ENCODE measurements at places on chromosomes 5 and 9.

DNA sequence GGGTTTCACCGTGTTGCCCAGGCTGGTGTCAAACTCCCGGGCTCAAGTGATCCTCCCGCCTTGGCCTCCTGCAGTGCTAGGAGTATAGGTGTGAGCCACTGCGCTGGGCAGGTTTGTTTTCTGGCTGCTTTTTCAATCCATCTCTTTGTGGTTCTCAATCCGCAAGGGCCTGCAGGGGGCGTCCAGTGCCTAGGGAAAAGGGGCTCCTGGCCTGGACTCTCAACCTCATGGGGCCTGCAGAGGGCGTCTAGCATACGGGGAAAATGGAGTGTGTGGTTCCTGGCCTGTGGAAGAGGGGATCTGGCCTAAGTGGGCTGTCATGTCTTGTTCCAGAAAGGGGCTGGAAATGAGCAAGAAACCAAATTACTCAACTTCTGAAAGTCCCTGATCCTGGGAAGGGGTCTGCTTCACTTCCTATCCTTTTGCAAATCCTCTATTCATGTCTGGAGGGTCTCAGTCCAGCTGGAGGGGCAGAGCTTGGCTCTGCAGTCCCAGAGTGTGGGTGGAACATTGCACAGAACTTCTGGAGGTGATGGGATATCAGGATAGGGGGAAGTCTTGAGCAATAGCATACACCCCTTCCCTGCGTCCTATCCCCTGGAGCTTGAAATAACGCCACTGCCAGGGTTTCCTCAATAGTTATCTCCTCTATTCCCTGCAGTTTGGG is 12.7 kb upstream of the CCL27 start:
- no peaks in the 10 kb centered on the region for H3K4me1 ChIP-seq
- H3K27me3 ChIP-seq = no peaks in the 10 kb centered on the region
- peak; percentile 74 for DNase-seq
- H3K27ac ChIP-seq = no peak overlapping the region

- no peak overlapping the region for H3K4me3 ChIP-seq
- no peaks in the 10 kb centered on the region for H3K27me3 ChIP-seq
- H3K4me1 ChIP-seq = no peaks in the 10 kb centered on the region
- no peak for DNase-seq
- H3K36me3 ChIP-seq = no peaks in the 10 kb centered on the region
- no peak overlapping the region for H3K27ac ChIP-seq
These were observed 46.3 kb downstream of the PHAX start for GRCh38 chr5:126647071-126647470.

DNA sequence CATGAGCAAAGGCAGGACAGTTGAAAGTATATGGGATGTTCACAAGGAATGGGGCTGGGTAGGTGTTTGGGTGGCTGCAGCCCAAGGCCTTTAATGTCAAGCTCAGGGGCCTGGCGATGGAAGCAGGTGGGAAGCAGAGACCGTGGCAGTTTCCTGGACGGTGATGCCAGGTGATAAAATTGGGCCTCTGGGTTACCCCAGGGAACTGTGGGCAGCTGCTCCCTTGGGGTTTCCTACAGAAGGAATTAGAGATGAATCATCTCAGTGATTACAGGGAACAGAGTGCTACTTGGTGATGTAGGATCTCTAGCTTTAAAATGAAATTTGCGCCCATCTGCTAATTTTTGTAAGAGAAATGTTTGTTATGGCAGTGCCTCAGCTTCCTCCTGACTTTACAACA is 39.2 kb downstream of the TSTD2 start:
- H3K27ac ChIP-seq = no peak overlapping the region
- no peaks in the 10 kb centered on the region for H3K27me3 ChIP-seq
- H3K4me3 ChIP-seq = no peak overlapping the region
- DNase-seq = no peak

GRCh38 chr5:111945535-111945934 is 188.5 kb upstream of the NREP start:
- H3K36me3 ChIP-seq = no peaks in the 10 kb centered on the region
- no peaks in the 10 kb centered on the region for H3K27me3 ChIP-seq
- H3K27ac ChIP-seq = no peak overlapping the region
- no peaks in the 10 kb centered on the region for H3K4me1 ChIP-seq
- no peak for DNase-seq
- H3K4me3 ChIP-seq = no peak overlapping the region

GRCh38 chr5:111069839-111070238 is 1.7 kb upstream of the TSLP start:
- peaks cover 1% of the 10 kb centered on the region for H3K4me1 ChIP-seq
- no peak for DNase-seq
- peaks cover 34% of the 10 kb centered on the region for H3K27me3 ChIP-seq

DNA sequence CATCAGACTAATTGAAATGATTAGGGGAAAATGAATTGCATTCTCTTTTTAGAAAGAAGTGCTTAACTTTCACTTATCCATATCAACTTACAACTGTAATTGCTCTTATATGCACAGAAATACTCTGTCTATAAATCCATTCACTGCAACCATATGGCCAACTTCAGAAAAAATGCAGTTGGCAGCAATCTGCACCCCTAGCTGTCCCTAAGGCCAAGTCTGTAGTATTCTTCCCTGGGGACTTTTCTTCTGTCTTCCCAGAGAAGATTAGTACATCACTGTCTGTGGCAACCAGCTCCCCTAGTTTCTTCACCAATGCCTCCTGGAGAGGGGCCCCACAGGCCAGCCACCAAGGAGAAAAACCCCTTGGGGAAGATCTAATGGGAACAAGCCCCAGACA is 45.4 kb downstream of the ABCA1 start:
- no peaks in the 10 kb centered on the region for H3K27me3 ChIP-seq
- H3K27ac ChIP-seq = no peak overlapping the region
- H3K4me1 ChIP-seq = peaks cover 3% of the 10 kb centered on the region
- DNase-seq = no peak
- H3K36me3 ChIP-seq = no peaks in the 10 kb centered on the region
- no peak overlapping the region for H3K4me3 ChIP-seq

GRCh38 chr5:138922494-138922893 is 47.4 kb upstream of the LRRTM2 start:
- H3K36me3 ChIP-seq = peaks cover 22% of the 10 kb centered on the region
- no peaks in the 10 kb centered on the region for H3K4me1 ChIP-seq
- no peak for DNase-seq
- no peaks in the 10 kb centered on the region for H3K27me3 ChIP-seq

DNA sequence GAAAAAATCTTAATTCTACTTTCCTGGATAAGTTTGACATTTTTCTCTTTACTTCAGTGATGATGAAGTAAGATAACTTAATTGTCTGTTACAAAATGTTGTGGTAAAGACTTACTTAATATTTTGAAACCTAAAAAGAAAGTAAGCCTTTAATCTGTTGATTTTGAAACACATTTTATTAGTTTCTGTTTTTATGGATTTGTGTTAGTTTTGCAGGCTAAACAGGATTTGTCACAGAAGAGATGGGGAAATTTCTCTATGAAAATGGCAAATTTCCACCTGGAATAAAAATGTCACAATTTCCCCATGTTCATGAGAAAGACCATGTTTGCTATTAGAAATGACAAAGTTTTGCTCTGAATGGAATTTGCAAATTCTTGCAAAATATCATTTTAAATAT is 237.1 kb downstream of the RFX3 start:
- H3K27me3 ChIP-seq = no peaks in the 10 kb centered on the region
- H3K4me1 ChIP-seq = peaks cover 2% of the 10 kb centered on the region
- no peak overlapping the region for H3K27ac ChIP-seq
- no peak for DNase-seq
- no peak overlapping the region for H3K4me3 ChIP-seq

- no peaks in the 10 kb centered on the region for H3K27me3 ChIP-seq
- DNase-seq = no peak
- peaks cover under 1% of the 10 kb centered on the region for H3K4me1 ChIP-seq
- no peak overlapping the region for H3K27ac ChIP-seq
- no peaks in the 10 kb centered on the region for H3K36me3 ChIP-seq
- H3K4me3 ChIP-seq = no peak overlapping the region
These were observed 1358.4 kb downstream of the EFNA5 start for GRCh38 chr5:106312360-106312759.

DNA sequence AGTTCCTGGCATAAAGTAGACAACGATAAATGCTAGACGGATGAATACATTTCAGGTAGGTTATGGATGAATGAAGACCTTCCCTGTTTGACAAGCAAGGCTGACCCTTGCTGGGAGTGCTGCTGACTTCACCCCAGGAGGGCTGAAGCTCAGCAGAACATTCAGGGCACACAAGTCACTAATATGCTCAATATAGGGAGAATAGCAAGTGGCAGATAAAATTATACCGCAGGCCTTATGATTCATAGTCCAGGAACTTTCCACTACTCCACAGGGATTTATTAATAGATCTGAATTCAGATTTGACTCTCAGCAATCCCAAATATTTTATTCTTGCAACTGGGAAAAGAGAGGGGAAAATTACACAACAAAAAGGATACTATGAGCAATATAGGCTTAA is 38.2 kb upstream of the GRAMD2B start:
- no peak for DNase-seq
- 0 out of 2 replicates have a peak, but pooled peaks cover 1% of the 10 kb centered on the region for H3K4me1 ChIP-seq
- no peaks in the 10 kb centered on the region for H3K27me3 ChIP-seq
- no peak overlapping the region for H3K27ac ChIP-seq
- no peaks in the 10 kb centered on the region for H3K36me3 ChIP-seq

GRCh38 chr5:145493435-145493834 is 341.7 kb downstream of the PRELID2 start:
- no peaks in the 10 kb centered on the region for H3K27me3 ChIP-seq
- DNase-seq = no peak
- H3K36me3 ChIP-seq = no peaks in the 10 kb centered on the region
- no peak overlapping the region for H3K4me3 ChIP-seq
- no peak overlapping the region for H3K27ac ChIP-seq

- DNase-seq = no peak
- H3K36me3 ChIP-seq = no peaks in the 10 kb centered on the region
- H3K4me3 ChIP-seq = no peak overlapping the region
These were observed 46.6 kb downstream of the RAB3C start for GRCh38 chr5:58629271-58630159.

DNA sequence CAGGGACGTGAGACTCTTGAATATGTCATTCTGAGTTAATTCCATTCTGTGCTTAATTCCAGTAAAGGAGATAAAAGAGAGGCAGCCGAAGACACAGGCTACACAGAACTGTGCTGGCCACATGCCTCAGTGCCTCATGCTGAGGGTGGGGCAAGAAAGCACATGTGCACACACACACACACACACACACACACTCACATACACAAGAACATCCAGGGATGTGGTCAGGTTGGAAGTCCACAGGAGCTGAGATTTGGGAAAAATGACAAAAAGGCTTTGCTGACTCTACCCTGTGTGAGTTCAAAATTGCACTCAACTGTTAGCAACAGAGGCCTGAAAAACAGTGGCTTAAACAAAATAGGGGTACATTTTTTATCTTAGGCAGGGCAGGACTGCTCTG is 40.5 kb downstream of the ALG2 start:
- H3K36me3 ChIP-seq = no peaks in the 10 kb centered on the region
- H3K4me1 ChIP-seq = peaks cover 1% of the 10 kb centered on the region
- H3K4me3 ChIP-seq = no peak overlapping the region
- no peak for DNase-seq

GRCh38 chr9:112620388-112620787 is 97.5 kb downstream of the INIP start:
- H3K27ac ChIP-seq = no peak overlapping the region
- H3K4me3 ChIP-seq = no peak overlapping the region
- H3K36me3 ChIP-seq = no peaks in the 10 kb centered on the region
- no peaks in the 10 kb centered on the region for H3K4me1 ChIP-seq
- DNase-seq = no peak

DNA sequence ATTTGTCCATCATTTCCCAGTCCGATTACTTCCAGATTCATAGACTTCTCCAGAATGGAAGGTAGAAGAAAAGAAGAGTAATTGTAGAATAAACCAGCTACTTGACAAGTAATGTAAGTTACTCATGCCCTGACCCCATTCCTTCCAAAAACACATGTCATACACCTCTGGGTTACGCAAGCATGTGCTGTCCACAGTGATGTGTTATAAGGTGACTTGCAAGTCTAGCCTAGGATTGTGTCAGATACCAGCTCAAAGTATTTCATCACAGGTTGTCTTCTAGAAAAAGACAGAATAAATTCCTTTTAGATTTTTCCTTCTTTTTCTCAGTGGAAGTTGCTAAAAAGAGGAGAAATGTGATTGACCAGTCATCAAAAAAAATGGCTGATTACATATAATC is 8.0 kb upstream of the TLR4 start:
- H3K4me3 ChIP-seq = no peak overlapping the region
- H3K27ac ChIP-seq = no peak overlapping the region
- no peaks in the 10 kb centered on the region for H3K27me3 ChIP-seq
- no peaks in the 10 kb centered on the region for H3K36me3 ChIP-seq
- H3K4me1 ChIP-seq = no peaks in the 10 kb centered on the region

GRCh38 chr9:9961487-9961886 is 651.3 kb downstream of the PTPRD start:
- H3K27me3 ChIP-seq = no peaks in the 10 kb centered on the region
- no peaks in the 10 kb centered on the region for H3K4me1 ChIP-seq
- no peak for DNase-seq
- H3K36me3 ChIP-seq = no peaks in the 10 kb centered on the region
- H3K4me3 ChIP-seq = no peak overlapping the region
- no peak overlapping the region for H3K27ac ChIP-seq

- H3K4me3 ChIP-seq = no peak overlapping the region
- DNase-seq = no peak
- no peak overlapping the region for H3K27ac ChIP-seq
- no peaks in the 10 kb centered on the region for H3K27me3 ChIP-seq
- H3K36me3 ChIP-seq = no peaks in the 10 kb centered on the region
- peaks cover 2% of the 10 kb centered on the region for H3K4me1 ChIP-seq
These were observed 6.9 kb downstream of the TNFSF15 start for GRCh38 chr9:114798780-114799427.

GRCh38 chr9:3893519-3893918 is 367.7 kb upstream of the RFX3 start:
- H3K27me3 ChIP-seq = no peaks in the 10 kb centered on the region
- no peaks in the 10 kb centered on the region for H3K4me1 ChIP-seq
- no peaks in the 10 kb centered on the region for H3K36me3 ChIP-seq
- H3K4me3 ChIP-seq = no peak overlapping the region

GRCh38 chr9:109908459-109909390 is 128.7 kb downstream of the PALM2AKAP2 start:
- H3K27me3 ChIP-seq = no peaks in the 10 kb centered on the region
- no peak for DNase-seq
- H3K4me1 ChIP-seq = 0 out of 2 replicates have a peak, but pooled peaks cover 2% of the 10 kb centered on the region
- no peak overlapping the region for H3K4me3 ChIP-seq

- no peaks in the 10 kb centered on the region for H3K27me3 ChIP-seq
- DNase-seq = no peak
- no peak overlapping the region for H3K27ac ChIP-seq
- no peaks in the 10 kb centered on the region for H3K4me1 ChIP-seq
These were observed 240.2 kb downstream of the FBXL17 start for GRCh38 chr5:108141676-108142075.
